ENCODE measurements at places on chromosomes 13 and 19. TPM values are rescaled to one million over a fixed set of nuclear protein-coding genes. Genes with fewer than 3 reads are reported as not detected.

The RDH8 gene
- polyA plus RNA-seq, result not detected

- no peak for DNase-seq
These were observed 230.2 kb upstream of the MAB21L1 start for GRCh38 chr13:35706721-35707120.

DNA sequence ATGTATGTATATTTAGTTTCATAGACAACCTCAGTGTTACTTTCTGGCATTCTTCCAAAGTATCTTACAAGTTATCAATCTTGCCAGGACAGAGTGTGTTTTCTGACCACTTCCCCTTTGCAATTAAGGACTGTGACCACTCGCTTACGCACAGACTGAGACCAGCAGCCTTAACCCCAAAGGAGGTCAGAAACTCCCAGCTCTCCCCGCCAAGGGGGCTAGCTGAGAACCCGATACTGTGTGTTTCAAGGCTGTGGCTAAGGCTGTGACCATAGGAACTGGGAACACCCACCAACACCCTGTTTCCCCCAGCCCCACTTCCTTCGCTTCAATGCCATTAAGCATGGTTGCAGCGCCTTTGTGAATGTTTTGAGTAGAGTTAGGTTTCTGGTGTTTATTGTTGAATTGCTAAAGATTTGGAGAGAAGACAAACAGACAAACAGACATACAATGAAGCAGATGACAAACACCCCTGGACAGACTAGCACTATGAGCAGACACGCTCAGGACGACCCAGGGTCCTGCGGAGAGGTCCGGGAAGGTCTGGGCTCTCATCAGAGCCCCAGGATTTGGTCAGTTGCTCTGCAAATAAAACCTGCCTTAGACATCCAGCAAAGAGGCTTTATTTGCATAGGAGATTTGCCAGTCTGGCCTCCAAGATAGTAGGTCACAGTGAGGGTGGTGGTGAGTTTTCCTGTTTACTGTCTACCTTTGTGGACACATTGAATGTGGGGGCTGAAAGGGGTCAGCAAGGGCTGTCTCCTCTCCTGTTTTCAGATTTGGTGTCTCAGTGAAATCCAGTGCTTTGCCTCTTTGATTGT, 25.0 kb upstream of the TNFSF11 start:
- DNase-seq, result peak; percentile 33

DNA sequence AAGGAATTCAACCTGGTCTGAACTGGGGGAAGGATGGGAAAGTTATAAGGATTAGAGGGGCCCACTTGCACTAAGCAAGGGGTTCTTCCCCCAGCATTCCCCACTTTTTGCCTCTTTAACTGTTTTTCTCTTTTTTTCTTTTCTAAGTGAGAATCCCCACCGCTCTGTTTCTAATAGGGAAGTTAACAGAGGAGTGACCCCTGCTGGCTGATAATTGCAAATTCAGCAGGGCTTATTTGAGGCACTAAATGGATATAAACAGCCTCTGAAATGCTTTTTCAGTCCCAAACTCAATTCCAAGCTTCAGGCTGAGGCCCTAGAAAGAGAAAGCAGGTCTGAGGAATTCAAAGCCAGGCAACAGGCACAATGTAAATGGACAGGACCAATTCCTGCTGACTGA, 38.2 kb upstream of the CEACAM21 start:
- no peak for DNase-seq

The FCAR gene
- 0.68 TPM for polyA plus RNA-seq

- DNase-seq, result no peak
These were observed at the start of gene NOTCH3 for GRCh38 chr19:15200553-15201364. Gene NOTCH3 (minus strand): TSS chr19:15200995. CDS start chr19:15200905, 90 bp downstream.

- no peak for DNase-seq
These were observed 5.5 kb upstream of the ADGRE5 start for GRCh38 chr19:14375582-14376291.

GRCh38 chr19:50909240-50910070, 1.7 kb downstream of the KLK4 start:
- no peak for DNase-seq

The ZNF543 gene
- 8.2 TPM for polyA plus RNA-seq

DNA sequence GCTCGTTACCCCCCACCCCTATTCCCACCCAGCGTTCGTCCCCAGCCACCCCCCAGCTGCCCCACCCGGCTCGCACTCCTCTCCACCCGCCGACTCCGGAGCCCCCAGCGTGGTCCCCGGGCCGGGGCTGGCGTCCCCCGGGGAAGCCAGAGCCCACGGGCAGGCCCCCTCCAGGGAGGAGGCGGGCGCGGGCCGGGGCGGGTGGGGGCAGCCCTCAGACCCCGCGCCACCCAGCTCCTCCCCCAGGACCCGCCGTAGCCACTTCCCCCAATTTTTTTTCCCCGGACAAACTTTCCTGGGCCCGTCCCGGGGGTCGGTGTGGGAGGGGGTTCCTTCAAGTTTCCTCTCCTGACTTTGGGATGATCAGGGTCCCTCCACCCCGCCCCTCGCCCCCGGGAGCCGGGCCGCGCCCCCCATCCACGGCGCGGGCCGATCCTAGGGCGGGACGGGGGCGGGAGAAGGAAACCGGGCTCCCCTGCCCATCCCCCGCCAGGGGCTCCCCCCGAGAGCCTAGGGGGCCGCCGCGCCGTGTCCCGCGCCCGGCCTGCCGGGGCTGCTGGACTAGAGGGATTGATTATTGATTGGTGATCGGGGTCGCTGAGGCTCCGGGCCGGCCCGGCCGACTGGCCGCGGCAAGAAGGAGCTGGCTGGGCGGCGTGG, 927 bp upstream of the TSHZ3 start:
- no peak for DNase-seq

The ZNF329 gene
- 21.5 TPM for polyA plus RNA-seq

The ZNF541 gene
- polyA plus RNA-seq, result 0.27 TPM

- no peak for DNase-seq
These were observed at the start of gene TMEM91 for GRCh38 chr19:41376241-41376997. Gene TMEM91 (plus strand): TSS chr19:41376533. CDS start chr19:41378310, 1,777 bp downstream.

The PLPP2 gene
- 3.0 TPM for polyA plus RNA-seq

The FGF22 gene
- 0.31 TPM for polyA plus RNA-seq

- no peak for DNase-seq
These were observed 6.3 kb downstream of the PLIN3 start for GRCh38 chr19:4861147-4861546.

DNA sequence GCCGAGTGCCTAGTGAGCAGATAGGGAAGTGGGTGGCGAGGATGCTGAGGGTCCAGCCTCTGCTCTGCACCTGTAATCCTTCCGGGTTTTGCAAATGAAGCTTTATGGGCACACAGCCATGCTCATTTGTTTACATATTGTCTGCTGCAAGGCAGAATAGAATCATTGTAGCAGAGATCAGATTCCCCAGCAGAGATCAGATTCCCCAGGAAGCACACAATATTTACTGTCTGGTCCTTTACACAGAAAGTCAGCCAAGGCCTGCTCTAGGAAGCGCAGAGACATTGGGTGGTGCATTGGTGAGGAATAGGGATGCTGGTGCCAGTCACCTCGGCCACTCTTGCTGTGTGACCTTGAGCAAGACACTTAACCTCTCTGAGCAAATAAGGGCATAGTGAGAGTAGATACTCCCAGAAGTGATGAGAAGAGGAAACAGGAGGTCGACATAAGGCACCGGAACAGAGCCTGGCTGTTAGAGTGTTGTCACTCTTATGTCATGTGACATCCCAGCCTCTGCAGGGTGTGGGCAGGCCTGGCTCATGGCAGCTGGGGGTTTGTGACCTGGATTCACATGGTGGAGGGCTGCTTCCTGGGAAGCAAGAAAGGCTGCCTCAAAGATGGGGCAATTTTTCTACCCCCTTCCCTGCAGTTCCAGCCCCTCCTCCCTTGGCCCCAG, 25.6 kb downstream of the CARM1 start:
- DNase-seq, result no peak

The CGB1 gene
- polyA plus RNA-seq, result not detected

DNA sequence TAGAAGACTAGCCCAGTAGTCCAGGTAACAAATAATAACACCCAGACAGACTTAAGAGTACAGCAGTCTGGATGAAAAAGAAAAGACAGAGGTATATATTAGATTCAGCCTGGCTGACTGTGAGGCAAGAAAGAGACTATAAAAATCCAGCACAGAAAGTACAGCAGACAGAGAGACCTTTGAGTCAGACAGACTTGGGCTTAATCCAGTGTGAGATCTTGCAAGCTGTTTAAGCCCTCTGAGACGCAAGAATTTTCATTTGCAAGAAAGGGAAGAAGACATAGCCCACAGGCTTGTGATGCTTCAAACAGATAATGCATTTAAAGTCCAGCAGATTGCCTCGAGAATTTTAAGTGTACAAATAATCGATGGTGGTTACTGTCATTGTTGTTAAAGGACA, 471.4 kb downstream of the LIG4 start:
- no peak for DNase-seq

The ZNF730 gene
- 7.0 TPM for polyA plus RNA-seq

GRCh38 chr19:55379174-55379573, 2.5 kb downstream of the TMEM190 start:
- DNase-seq, result no peak

The FDX2 gene
- 23.3 TPM for polyA plus RNA-seq

DNA sequence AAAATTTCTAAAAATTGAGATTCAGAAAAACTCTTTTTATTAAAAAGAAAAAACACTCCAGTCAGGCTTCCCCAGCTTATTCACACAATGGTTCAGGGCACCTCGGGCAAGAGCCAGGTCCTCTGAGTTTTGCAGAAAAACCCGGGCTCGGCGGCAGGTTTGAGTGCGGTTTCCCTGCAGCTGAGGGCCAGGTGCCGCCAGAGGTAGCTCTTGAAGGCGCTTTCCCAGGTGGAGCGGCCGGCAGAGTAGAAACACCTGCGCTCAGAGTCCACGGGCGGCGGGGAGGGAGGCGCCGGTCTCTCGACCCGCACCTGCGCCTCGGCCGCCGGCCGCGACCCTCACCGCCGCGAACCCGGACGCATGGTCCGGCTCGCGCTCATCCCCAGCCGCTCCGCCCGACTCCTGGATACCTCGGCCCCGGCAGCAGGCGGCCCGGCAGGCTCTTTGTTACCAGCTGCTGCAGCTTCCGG, 444 bp downstream of the PROSER1 start:
- no peak for DNase-seq

The FXYD7 gene
- 0.53 TPM for polyA plus RNA-seq

The IL27RA gene
- 6.4 TPM for polyA plus RNA-seq

The YJEFN3 gene
- polyA plus RNA-seq, result 6.8 TPM

The HOMER3 gene
- 70.4 TPM for polyA plus RNA-seq

Data from renal cortex interstitium (tissue), 15 donors.